ENCODE measurements at places on chromosomes 16 and 17.

DNA sequence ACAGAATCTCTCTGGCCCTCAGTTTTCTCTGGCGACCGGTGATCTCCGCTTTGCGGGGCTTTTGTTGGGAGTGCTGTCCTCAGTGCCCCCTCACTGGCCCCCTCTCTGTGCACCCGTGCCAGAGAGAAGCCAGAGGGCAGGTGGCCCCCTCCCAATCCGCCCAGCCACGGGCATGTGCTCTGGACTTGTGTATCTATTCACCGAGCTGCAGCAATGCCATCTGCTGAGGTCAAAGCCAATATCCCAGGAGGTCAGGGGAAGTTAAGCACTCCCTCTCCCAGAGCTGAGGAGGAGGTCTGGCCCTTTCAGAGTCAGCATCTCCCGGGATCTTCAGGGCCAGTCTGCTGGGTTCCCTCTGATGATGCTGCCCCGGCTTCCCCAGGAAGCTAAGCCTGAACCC is 5.1 kb downstream of the CACNG5 start:
- no peak for DNase-seq

DNA sequence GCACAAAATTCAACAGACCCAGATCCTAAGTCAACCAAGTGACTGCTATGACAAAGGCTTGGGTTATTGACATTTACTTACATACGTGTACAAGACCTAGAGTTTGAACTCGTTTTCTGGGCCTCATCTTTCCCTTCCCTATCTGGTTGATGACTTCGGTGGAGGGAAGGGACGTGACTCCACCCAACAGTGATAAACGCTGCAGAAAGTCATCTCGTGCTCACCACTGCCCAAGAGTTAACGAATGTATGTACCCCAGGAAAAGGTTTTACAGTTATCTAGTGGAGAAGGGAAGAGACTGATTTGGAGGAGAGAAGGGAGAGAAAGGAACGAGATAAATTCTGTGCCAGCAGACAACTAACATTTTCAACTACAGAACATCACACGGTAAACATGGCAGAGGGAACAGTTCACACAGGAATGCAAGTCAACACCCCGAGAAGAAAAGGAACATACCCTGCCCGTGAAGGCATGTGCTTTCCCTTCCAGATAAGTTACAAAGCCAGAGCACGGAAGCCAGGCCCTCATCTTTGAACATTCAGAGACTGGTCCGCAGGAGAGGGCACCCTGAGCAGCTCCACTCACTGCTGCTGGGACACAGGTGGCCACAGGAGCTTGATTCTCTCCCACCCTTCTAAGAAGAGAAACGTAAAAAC is 13.9 kb upstream of the CYTH1 start:
- no peak for DNase-seq

DNA sequence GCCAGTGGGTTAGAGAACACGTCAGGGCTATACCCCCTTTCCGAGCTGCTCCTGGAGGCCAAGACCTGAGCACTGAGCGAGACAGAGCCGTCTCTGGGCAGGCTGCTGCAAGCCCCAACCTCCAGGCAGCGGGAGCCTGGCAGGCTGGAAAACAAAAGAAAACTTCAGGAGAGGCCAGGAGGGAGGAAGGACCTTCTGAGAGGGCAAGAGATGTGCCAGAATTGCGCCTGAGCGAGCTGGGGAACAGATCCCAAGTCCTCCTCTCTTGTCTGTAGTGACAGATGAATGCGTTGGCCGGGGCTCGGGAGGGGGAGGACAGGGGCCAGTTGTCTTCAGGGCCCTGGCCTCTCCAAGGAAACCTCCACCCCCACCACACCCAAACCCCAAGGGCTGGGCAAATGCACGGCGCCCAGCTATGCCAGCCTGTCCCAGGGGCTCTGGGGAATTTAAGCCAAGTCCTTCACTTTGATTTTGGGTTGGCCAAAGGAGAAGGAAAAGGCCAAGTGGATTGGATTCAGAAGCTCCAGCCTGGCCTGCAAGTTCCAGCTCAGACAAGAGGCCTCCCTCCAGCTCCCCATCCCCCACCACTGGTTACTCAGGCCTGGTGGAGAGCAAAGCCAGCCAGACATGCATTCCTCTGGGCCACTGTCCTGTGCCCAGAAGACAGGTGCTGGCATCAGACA is 18.1 kb downstream of the SDK2 start:
- no peak for DNase-seq

GRCh38 chr16:66490774-66491715 is 58.9 kb downstream of the TK2 start:
- DNase-seq = no peak

- no peak for DNase-seq
Observed at GRCh38 chr17:79990704-79991103, 45.0 kb downstream of the TBC1D16 start.

- DNase-seq = no peak
Observed at GRCh38 chr16:79294568-79294967, 306.0 kb downstream of the MAF start.

DNA sequence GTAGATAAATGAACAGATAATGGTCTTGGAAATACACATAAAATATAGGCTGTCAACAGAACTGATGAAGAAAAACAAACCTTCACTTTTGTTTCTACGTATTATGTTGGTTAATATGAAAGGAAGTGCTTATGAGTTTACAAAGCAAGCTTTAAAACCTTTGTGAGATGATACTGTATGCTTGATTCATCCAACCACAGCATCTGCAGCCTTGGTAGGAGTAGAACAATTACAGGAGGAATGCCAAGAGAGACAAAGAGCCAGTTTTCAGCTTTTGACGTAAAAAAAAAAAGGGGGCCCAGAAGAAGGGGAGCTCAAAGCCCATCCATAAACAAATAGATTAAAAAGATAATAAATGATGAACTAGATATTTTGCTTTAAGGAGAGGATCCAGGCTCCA is 13.3 kb downstream of the FAM20A start:
- no peak for DNase-seq

DNA sequence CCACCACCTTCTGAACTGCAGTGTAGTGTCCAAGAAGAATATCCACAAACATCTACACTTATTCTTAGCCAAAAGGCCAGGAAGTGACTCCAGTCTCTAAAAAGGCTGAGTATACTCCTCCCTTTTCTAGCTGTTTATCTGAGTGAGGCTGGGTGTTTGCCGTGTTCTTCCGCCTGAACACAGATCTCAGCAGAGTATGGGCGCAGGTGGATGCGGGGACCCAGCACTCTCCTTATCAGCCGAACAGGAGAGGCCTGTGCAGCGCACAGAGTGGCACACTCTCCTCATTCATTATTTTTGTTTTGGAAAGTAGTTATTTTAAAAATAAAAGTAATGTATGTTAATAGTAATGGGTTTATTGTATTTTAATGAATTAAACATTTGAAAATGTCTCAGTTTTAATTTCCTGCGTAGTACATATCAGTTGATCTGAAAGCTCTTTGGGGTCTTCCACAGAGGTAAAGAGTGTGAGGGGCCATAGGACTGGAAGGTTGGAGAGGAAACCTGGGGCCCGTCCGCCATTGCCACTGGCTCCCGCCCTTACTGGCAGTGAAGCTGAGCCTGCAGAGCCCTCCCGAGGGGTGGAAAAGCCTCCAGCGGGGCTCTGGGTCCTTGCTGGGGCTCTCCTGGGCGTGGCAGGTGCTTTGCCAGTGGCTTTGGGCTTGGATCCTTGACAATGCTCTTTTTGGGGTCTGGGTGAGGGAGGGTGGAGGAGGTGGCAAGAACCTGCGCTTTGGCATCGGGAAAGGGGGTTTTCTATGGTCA is 53.8 kb downstream of the PDPK1 start:
- no peak for DNase-seq

GRCh38 chr17:78170692-78171590 is 2.6 kb downstream of the SYNGR2 start:
- no peak for DNase-seq

GRCh38 chr16:71500964-71501363 is 11.8 kb upstream of the ZNF19 start:
- DNase-seq = no peak

DNA sequence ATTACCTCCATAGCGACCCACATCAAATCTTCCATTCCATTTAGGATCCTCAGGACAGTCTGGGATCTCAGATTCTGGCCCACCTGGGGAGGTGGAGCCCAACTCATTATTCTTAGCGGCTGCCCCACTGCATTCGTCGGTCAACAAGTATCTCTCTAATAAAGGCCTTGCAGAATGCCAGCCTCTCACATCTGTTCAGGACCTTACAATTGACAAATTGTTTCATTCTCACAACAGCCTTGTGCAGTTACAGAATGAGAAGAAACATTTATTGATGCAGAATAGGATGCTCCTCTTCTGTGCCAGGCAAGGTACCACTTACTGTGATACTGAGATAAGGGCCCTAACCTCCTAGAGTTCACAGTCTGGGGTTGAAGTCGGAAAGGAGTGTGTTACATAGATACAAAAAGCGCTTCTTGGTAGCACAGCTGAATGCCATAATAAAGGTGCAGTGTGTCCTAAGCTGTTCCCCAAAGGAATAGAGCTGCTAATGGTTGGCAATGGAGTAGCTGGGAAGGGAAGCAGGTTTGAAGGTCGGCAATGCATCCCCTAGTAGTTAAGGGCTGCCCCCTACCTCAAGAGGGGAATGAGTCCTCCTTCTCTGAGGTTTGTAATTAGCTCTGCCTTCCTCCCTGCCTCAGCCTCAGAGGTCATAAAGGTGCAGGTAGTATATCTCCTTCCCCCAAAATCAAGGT is 2.3 kb upstream of the MPP2 start:
- no peak for DNase-seq

DNA sequence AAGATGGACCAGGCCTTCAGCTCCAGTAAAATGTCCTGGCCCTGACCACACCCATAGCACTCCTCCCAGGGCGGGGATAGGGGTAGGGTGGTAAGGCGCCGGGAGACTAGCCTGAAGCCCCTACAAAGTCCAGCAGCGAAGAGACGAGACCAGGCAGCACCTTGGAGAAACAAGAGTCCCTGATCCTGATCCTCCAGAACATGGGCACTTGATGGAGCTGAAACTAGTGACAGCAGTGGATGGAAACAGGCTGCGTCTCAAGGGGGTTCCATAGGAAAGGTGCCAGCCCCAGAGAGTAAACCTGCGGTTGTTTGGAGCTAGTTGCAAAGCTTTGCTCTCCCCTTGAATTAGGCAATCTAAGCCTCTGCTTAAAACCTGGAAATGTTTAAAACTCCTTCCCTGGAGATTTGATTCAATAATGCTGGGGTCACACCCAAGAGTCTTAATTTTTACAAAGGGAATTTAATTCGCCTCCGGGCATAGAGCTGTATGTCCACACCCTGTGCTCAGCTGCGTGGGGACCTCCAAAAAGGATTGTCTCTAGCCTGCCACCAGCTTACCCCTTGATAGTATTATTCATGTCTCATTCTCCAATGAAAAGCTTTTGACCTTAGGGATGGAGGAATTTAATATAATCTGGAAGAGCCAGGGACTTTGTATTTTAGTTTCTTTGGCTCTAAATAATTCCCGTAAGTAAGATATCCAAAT is 258.6 kb downstream of the PMP22 start:
- no peak for DNase-seq

GRCh38 chr16:9791556-9791955 is 390.7 kb downstream of the GRIN2A start:
- no peak for DNase-seq

GRCh38 chr17:21019976-21020586 is 22.7 kb downstream of the USP22 start:
- DNase-seq = no peak

GRCh38 chr17:35666967-35667532 is 64.4 kb upstream of the RASL10B start:
- DNase-seq = no peak

DNA sequence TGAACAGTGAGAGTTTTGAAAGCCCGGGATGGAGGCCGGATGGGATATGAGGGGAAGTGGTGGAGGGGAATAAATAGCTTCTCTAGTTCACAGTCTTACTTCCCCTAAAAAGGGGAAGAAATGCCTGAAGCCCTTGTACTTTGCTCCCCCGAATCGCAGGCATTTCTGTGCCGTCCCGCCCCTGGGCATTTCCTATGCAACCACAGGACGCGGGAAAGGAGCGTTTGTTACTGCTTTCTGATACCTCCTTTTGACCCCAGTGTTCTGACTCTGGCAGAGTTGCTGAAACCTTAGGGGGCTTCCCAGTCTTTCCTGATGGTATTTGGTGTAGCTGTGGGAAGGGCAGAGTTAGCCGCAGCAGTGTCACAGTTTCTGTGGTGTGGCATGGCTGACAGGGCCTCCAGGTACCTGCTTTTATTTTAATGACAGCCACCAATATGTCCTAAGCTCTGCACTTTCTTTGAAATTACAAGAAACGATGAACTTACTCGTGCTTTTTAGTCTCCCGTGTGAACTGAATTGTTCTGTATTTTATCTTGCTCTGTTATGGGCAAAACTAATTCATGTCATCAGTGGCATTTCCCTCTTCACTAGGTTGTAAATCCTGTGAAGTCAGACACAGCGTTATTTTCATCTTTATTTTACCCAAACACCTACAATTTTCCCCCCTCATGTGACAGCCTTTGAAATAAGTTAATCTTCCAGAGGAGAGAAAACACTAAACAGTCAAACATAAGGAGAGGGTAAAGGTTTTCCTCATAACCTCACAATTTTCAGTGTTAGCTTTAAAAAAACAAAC is 27.1 kb downstream of the USP10 start:
- DNase-seq = no peak

DNA sequence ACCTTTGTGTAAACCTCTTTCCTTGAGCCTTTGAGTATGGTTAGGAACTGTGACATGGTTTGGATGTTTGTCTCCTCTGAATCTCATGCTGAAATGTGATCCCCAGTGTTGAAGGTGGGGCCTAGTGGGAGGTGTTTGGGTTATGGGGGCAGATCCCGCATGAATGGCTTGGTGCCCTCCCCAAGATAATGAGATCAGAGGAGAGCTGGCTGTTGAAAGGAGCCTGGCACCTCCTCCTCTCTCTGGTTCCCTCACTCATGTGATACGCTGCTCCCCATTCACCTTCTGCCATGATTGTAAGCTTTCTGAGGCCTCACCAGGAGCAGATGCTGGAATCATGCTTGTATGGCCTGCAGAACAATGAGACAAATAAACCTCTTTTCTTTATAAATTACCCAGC is 1110.2 kb downstream of the CDH11 start:
- no peak for DNase-seq

DNA sequence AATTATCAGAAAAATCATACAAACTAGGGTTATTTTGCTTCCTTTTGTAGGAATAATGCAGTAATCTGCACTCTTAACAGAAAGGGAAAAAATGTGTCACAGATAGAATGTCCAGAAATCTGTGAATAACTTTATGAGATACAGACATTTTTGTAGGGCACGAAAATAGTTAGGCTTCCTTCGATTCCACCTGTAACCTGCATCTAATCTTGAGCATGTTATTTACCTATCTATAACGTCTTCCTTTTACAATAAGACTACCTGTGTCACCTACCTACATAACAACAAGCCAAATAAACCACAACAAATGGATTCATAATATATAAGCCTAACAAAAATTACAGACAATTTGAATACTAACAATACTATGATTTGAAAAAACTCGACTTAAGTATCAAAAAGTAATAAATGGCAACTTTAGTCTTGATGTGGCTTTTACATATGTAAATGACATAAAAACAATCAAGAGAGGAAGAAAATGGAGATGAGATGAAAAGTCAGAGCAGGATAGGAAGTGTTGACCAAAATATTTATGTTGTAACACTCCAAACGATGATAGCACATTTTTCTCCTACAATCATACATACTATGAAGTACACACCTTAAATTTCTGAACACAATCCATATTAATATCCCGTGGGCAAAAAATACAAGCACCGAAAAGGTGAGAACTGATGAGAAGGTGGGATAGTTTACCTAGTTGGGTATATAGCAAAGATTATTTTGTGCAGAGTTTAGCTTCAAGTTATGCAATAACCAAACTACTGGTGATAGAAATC is 2.5 kb downstream of the STAT5B start:
- DNase-seq = no peak

- DNase-seq = no peak
Observed at GRCh38 chr16:62638964-62639870, 603.0 kb upstream of the CDH8 start.
